ENCODE measurements at places on chromosomes 5 and 9.
A peak's percentile ranks its signal among the peaks of the same experiment; 100 is the strongest.

DNA sequence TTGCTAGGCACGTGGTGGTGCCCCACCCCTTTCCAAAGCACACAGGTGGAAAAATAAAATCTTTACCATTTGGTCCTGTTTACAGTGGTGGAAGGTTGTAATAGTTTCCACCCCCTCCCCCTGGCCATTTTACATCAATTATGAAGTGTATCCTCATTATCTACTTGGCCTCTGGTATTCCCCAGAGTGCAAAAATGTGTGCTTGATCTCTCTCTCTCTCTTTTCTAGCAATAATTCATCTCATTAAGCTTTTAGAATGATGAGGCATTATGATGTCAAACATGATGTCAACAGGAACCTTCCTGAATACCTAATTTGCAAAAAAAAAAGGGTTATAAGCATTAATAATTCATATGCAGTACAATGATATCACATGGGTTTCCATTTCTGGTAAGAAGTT lies 3.1 kb downstream of the PDE8B start:
- no peaks in the 10 kb centered on the region for H3K4me1 ChIP-seq
- no peak for DNase-seq
- no peak overlapping the region for H3K4me3 ChIP-seq
- no peak overlapping the region for H3K27ac ChIP-seq
- no peaks in the 10 kb centered on the region for H3K36me3 ChIP-seq

- H3K4me3 ChIP-seq, result no peak overlapping the region
- H3K27ac ChIP-seq, result no peak overlapping the region
- DNase-seq, result peak; percentile 25
- no peaks in the 10 kb centered on the region for H3K27me3 ChIP-seq
Observed at GRCh38 chr5:87074934-87075541, 192.6 kb upstream of the RASA1 start.

DNA sequence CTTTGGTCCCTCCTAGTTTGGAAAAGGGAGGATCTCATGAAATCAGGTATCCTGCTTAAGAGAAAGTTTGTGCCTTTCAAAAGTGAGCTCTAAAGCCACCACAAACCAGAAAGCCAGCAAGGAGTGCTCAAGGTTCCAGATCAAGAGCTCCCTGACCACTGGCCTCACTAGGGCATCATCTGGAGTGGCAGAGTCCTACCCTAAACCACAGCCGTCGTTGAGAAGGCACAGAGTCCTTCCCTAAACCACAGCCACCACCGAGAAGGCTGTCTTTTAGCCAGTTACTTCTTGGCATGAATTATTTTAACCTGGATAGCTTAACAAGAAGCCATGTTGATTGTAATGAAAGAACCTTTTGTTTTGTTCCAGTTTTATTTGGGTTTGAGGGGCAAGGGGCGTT lies 102.9 kb downstream of the FRMD3 start:
- no peak for DNase-seq
- no peaks in the 10 kb centered on the region for H3K27me3 ChIP-seq
- H3K4me1 ChIP-seq, result no peaks in the 10 kb centered on the region
- H3K27ac ChIP-seq, result no peak overlapping the region
- no peaks in the 10 kb centered on the region for H3K36me3 ChIP-seq

DNA sequence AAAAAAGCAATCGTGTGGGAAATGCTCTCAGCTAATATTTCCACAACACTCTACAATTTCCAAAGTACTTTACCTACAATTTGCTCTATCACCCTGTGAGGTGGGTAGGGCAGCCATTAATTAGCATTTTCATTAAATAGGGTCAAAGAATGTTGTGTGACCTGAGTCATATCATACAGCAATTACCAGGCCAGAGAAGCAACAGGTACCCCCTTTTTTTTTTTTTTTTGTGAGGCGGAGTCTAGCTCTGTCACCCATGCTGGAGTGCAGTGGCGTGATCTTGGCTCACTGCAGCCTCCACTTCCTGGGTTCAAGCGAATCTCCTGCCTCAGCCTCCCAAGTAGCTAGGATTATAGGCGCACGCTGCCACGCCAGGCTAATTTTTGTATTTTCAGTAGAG lies 108.8 kb upstream of the RETREG1 start:
- peaks cover 8% of the 10 kb centered on the region for H3K4me1 ChIP-seq
- no peaks in the 10 kb centered on the region for H3K36me3 ChIP-seq
- no peak for DNase-seq
- no peak overlapping the region for H3K27ac ChIP-seq
- no peak overlapping the region for H3K4me3 ChIP-seq

DNA sequence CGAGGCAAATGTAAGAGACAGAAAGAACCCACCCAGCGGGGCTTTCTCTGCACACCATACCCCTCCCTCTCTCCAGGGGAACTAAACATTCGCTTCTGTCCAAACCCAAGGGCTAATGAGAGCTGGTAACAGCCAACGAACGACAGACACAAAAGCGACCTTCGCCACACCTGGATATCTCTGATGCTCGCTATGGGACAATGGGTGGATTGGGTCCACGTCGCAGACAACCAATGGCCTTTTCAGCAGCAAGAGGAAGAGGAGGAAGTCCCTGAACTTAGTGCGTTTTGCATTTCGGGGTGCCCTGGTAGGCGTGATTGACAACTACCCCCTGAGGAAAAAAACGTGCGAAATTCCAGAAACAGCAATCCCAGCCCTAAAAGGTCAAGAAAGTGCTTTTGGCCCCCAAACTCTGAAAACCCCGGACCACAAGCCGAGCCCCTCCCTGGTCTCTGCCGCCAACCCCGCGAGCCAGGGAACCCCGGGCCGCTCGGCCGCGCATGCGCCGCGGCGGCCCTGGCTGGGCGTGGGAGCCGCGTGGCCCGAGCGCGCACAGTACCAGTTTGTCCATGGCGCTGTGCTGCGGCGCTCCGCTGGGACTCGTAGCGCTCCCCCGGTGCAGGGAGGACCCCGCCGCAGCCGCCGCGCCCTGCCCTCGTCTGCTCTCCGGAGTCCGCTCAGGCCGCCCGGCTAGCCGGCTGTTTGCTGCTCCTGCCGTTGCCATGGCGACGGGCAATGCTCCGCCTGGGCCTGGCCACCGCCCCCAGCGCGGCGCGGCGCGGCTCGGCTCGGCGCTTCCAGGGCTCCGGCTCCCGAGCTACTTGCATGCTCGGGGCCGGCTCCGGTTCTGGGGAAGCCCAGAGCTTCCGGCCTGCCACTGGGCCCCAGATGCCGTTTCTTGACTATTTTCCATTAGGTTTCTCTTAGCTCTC lies 66.9 kb upstream of the DNAH5 start:
- DNase-seq, result peak; percentile 97
- H3K36me3 ChIP-seq, result no peaks in the 10 kb centered on the region
- H3K27me3 ChIP-seq, result no peaks in the 10 kb centered on the region
- H3K4me1 ChIP-seq, result no peaks in the 10 kb centered on the region
- H3K27ac ChIP-seq, result peak overlapping the region; percentile 8
- peak overlapping the region; percentile 68 for H3K4me3 ChIP-seq

DNA sequence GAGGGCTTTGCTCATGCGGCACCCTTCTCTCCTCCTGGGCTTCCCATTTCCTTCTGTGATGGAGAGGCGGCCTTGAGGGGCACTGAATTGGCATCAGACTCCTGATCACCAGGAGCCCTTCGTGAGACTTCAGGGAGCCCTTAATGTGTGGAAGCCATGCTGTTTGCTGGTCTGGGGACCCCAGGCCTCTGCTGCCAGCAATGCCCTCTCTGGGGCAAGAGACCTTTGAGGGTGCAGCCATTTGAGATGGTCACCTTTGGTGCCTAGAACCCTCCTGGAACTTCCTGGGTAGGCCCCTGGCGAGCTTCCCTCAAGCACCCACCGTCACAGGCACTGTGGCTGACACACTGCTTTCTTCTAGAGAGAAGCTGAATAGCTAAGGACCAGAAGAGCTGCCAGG lies 338.7 kb upstream of the IRX4 start:
- H3K4me3 ChIP-seq, result no peak overlapping the region
- DNase-seq, result no peak
- H3K36me3 ChIP-seq, result no peaks in the 10 kb centered on the region
- no peaks in the 10 kb centered on the region for H3K4me1 ChIP-seq

DNA sequence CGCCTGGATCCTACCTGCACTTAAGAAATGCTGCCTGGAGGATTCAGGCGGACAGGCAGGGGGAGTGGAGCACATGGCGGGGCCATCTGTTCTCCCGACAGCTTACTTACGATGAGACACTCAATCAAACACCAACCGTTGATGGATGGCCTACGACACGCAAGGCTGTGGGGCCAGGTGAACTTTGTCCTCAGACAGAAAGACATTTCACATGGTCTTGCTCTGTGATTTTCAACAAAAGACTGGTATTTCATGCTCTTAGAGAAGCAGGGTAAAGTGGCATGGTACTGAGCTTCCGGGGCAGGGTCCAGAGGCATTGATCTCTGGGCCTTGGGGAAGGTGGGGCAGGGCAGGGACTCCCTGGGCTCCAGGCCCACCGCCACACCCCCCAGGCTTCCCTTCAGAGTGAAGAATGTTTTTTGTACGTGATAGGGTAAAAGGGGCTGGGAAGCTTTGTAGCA lies 9.1 kb upstream of the OLFM1 start:
- no peaks in the 10 kb centered on the region for H3K27me3 ChIP-seq
- H3K4me3 ChIP-seq, result no peak overlapping the region
- H3K27ac ChIP-seq, result no peak overlapping the region
- DNase-seq, result no peak
- H3K36me3 ChIP-seq, result no peaks in the 10 kb centered on the region
- H3K4me1 ChIP-seq, result no peaks in the 10 kb centered on the region

DNA sequence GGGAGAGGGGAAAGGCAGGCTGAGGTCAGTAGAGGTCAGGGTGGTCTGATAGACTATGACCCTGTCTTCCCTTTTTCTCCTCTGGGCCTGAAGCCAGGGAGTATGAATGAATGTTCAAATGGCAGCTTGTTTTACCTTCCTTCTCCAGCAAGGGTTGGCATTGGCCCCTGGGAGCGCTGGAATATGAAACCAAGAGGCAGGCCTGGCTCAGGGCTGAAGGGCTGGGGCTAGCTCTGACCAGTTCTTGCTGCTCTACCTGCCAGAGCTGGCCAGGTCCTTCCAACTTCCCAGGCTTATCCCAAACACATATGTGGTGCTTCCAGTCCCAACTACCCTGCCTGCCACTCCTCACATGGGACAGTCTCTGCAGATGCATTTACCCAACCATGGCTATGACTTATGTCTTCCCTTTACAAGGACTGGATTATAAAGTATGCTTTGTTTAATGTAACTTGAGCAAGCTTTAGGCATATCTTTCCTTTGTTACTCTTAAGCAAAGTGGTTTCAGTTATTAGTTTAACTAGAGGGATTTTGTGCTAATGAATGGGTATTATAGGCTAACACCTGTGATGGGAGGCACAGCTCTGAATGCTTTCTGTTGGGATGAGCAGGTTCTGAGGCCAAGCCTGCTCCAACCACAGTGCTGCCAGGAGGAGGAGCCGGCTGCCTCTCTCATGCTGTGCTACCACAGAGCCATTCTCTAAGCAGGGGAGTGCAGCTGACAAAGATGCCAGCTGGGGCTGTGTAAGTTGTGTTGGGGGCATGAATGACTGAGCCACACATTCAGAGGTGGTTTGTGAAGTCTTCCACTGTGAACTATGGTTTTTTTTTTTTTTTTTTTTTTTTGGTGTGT lies 6.1 kb downstream of the CCNI2 start:
- no peak overlapping the region for H3K4me3 ChIP-seq
- H3K27ac ChIP-seq, result no peak overlapping the region

- H3K27me3 ChIP-seq, result no peaks in the 10 kb centered on the region
- H3K27ac ChIP-seq, result no peak overlapping the region
- no peak overlapping the region for H3K4me3 ChIP-seq
- H3K36me3 ChIP-seq, result no peaks in the 10 kb centered on the region
- DNase-seq, result peak; percentile 43
- H3K4me1 ChIP-seq, result no peaks in the 10 kb centered on the region
Observed at GRCh38 chr5:131661933-131662332, 26.9 kb upstream of the RAPGEF6 start.

DNA sequence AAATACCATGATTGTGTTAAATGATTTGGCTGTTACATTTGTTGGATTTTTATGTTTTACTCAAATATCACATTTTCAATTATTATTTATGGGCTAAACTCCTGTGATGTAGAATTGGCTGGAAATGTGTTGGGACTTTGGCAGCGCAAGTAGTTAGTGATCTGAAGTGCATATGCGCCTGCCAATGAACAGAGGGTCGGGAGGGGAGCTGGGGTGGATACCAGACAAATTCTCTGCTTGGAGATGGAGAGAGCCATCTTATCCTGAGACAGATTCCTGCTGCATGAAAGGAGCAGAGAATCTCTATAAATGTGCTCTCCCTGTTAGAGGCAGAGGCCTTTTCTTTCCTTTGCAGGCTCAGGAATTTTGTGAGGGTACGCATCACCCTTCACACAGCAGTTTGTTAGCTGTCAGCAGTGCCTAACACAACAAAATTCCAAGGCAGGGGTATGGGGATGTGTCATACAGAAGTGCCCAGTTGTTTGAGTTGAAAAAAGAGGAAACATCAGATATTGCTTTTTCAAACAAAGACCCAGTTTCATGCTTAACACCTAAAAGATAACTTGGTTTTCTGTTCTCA lies 489.1 kb downstream of the CSNK1G3 start:
- H3K27me3 ChIP-seq, result no peaks in the 10 kb centered on the region
- DNase-seq, result peak; percentile 58
- H3K4me3 ChIP-seq, result no peak overlapping the region

GRCh38 chr9:127921557-127922120 lies 4.8 kb upstream of the ST6GALNAC4 start:
- no peaks in the 10 kb centered on the region for H3K4me1 ChIP-seq
- DNase-seq, result peak; percentile 32
- no peaks in the 10 kb centered on the region for H3K36me3 ChIP-seq
- no peak overlapping the region for H3K4me3 ChIP-seq

GRCh38 chr5:1793301-1793740 lies 6.3 kb downstream of the MRPL36 start:
- H3K4me3 ChIP-seq, result no peak overlapping the region
- H3K4me1 ChIP-seq, result no peaks in the 10 kb centered on the region
- DNase-seq, result no peak

GRCh38 chr9:23663536-23663935 lies 162.5 kb downstream of the ELAVL2 start:
- no peaks in the 10 kb centered on the region for H3K36me3 ChIP-seq
- H3K4me3 ChIP-seq, result no peak overlapping the region
- peaks cover 4% of the 10 kb centered on the region for H3K4me1 ChIP-seq
- no peaks in the 10 kb centered on the region for H3K27me3 ChIP-seq
- no peak for DNase-seq

- no peaks in the 10 kb centered on the region for H3K4me1 ChIP-seq
- peak; percentile 13 for DNase-seq
- H3K27ac ChIP-seq, result no peak overlapping the region
- H3K36me3 ChIP-seq, result no peaks in the 10 kb centered on the region
- H3K27me3 ChIP-seq, result no peaks in the 10 kb centered on the region
- H3K4me3 ChIP-seq, result no peak overlapping the region
Observed at GRCh38 chr5:72013766-72014624, 93.3 kb upstream of the MAP1B start.

DNA sequence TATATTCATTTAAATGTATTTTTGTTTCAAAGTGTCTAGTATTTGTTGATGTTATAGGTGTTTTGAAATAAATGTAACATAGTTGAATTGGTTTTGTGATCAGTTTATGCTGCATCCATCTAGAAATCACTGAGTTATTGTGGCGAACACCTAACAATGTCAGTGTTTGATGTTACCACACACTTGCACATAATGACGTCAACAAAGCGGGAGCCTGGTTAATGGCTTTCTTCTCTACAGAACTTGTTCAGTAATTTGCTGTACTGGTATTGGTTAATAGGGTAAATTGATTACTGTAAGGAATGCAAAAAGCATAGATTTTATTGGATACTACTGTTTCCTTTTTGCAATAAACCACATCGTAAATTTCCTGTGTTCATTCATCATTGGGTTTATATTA lies 133.0 kb downstream of the ATG10 start:
- no peaks in the 10 kb centered on the region for H3K27me3 ChIP-seq
- H3K36me3 ChIP-seq, result no peaks in the 10 kb centered on the region
- peaks cover 1% of the 10 kb centered on the region for H3K4me1 ChIP-seq
- H3K27ac ChIP-seq, result no peak overlapping the region
- DNase-seq, result no peak

GRCh38 chr5:107184066-107184465 lies 486.7 kb downstream of the EFNA5 start:
- H3K4me3 ChIP-seq, result no peak overlapping the region
- H3K27ac ChIP-seq, result no peak overlapping the region
- H3K36me3 ChIP-seq, result no peaks in the 10 kb centered on the region
- H3K4me1 ChIP-seq, result no peaks in the 10 kb centered on the region
- H3K27me3 ChIP-seq, result no peaks in the 10 kb centered on the region
